Activated CD4-positive, alpha-beta T cell treated with anti-CD3 and anti-CD28 coated beads for 24 hours (primary cell): ENCODE measurements at places on chromosomes 3 and 15.

GRCh38 chr15:41629463-41629862, 30.7 kb upstream of the MGA start:
- no peak for DNase-seq

- DNase-seq, result no peak
Measured at GRCh38 chr3:173876476-173876875, 478.9 kb downstream of the NLGN1 start.

- DNase-seq, result no peak
Measured at GRCh38 chr3:62723166-62723913, 151.9 kb downstream of the CADPS start.

DNA sequence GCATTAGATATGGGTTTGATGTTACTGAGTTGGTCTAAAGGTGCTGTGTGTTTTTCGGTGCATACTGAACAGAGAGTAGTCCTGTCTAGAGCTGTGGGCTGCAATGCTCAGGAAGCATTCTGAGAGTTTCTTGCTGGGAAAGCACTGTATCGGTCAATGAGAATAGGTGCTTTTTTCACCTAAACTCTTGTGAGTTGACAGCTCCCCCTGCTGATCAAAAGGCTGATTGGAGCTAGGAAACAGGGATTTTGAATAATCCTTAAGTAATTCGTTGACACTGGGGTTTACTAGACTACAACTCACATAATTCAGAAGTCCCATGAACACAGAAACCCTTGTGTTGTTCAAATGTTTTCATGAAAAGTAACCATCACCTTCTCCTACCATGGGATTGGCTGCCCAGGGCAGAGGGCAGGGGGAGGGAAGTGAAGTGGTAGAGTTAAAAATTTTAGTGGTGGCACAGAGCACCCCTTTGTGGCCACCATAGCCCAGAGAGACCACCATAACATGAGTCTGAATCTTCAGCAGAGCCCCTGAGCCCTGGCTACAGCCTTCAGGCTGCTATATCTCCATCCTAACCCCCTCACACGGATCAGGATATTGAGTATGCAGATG, 13.0 kb upstream of the MANF start:
- peak; percentile 44 for DNase-seq

- no peak for DNase-seq
Measured at GRCh38 chr3:14549256-14549919, 9.2 kb upstream of the GRIP2 start.

GRCh38 chr3:135292162-135292561, 497.1 kb downstream of the EPHB1 start:
- DNase-seq, result no peak

- no peak for DNase-seq
Measured at GRCh38 chr3:9862391-9863057, 17.5 kb downstream of the CIDEC start.

DNA sequence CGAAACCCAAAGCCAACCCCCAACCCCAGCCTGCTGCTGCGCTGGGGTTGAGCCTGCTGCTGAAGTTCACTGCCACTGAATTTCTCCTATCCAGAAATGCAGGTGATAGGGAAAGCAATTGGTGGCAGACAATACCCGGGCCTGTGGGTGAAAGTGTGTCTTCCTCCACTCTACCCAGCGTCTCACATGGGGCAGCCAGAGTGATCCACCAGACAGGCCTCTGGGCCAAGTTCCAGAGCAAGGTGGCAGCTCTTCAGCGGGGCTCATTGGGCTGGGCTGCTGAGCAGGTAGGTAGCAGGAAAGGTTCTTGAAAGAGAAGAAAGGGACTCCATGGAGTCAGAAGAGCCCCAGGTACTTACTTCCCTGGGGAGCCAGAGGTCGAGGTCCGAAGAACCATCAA, 6.0 kb downstream of the ADCY5 start:
- DNase-seq, result no peak
